Fibroblast of pulmonary artery (primary cell): ENCODE measurements at places on chromosomes 2 and 18.

- DNase-seq = peak; percentile 89
Measured at GRCh38 chr2:182359990-182360662, 66.7 kb downstream of the PDE1A start.

GRCh38 chr2:189982780-189983394, 79.6 kb downstream of the MSTN start:
- DNase-seq = peak; percentile 7

- no peak for DNase-seq
Measured at GRCh38 chr18:70037431-70038061, 89.9 kb upstream of the CD226 start.

DNA sequence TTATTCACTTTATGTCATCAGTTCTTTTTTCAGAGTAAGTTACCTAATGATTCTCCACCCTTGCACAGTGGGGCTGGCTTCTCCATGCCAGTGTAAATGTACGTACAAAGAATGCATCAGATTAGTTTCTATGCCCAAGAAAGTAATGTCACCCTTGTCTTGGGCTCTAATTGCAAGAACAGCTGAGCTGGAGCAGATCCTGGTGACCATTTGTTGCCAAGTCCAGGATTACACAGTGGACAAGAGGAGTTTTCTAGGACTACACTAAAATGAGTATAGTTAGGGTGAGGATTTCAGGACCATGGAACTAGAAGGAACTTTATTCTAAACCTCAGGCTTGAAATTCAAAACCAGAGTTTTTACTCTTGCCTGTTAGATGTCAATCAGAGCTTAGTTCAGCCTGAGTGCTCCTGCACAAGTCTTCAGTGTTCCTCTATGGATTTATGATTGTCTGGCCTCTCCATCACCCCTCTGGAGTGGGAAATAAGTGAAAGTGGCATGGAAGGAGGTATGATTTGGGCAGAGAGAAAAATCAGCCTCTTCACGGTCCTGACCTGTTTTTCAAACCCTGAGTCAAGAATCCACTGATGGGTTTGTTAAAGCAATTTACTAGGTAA, 29.8 kb downstream of the PCBP1 start:
- no peak for DNase-seq

DNA sequence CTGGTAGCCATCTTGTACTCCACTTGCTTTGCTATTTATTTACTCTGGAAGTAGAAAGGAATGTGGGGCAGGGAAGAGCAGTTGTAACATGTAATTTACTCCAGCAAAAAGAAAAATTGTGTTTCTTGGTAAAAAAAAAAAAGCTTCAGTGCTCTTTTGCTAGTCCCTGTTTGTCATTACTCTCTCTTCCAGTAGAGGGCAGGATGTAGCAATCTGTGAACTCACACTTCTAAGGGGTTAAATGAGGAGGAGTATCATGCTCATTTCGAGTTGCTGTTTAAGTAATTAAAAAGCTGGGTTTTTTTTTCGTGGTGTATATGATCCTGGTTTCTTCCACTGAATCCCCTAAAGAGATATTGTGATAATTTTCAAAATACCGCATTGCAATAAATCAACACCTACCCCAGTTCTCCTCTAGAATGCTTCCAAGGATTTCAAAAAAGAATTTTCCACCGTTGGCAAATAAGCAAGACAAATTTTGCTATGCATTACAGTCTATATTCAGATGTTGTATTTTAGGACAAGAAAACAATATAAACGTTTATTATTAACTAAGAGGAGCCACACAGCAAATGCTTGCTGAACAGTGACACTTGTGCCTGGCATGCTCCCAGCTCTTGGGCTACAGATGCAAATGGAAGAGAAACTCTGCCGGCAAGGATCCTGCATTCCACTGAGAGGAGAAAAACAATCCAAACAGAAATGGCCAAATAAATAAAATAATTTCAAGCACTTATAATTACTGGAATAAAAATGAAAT, 261.6 kb downstream of the ASXL3 start:
- DNase-seq = peak; percentile 67

DNA sequence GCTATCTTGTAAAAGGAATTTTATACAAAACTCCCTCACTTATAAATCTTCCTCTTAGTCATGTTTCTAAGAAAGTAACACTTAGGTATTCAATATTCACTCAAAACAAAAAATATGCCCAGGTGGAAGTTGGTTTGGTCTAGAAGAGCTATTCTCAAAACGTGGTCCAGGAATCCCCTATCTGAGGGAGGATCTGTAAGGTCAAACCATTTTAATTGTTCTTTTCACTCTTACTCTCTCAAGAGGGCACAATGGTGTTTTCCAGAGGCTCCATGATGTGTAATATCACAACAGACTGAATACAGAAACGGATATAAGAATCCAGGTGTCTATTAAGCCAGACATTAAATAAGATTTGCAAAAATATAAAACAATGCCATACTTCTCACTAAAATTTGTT, 9.9 kb downstream of the MOB1A start:
- no peak for DNase-seq

- no peak for DNase-seq
Measured at GRCh38 chr2:71620851-71621251, 167.5 kb downstream of the DYSF start.

GRCh38 chr2:42961385-42961811, 169.0 kb upstream of the HAAO start:
- no peak for DNase-seq

GRCh38 chr2:233428008-233428407, 73.7 kb downstream of the DGKD start:
- DNase-seq = no peak
